ENCODE measurements at places on chromosomes 4 and X.

GRCh38 chr4:8112672-8113071, 45.9 kb downstream of the ABLIM2 start:
- no peak for DNase-seq

DNA sequence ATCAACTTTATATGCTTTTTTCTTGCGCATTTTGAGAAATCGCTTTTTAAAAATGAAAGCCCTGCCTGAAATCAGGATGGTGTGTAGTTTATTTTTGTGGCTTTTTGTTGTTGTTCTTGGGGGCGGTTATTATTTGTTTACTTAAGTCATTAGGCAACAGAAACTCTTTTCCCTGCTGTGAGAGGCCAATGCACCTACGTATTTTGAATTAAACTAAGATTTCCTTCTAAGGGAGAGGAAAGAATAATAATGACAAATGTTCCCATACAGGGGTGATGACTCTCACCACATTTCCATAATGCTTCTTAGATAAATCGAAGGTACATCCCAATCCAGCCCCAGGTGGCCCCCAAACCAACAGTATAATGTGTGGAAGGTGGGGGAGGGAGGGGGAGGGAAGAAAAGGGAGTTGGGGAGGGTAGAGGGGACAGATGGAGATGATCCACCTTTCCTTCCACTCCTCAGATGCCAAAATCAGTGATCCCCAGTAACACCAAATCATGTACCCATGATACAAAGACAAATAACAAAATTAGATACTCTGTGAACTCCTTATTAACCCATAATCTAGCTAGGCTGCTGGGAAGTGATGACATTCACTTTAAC, 39.6 kb downstream of the ZNF827 start:
- no peak for DNase-seq

GRCh38 chr4:31467781-31468180, 747.6 kb downstream of the PCDH7 start:
- peak; percentile 2 for DNase-seq

- DNase-seq, result no peak
Observed at GRCh38 chrX:30951003-30951402, 61.9 kb upstream of the TAB3 start.

DNA sequence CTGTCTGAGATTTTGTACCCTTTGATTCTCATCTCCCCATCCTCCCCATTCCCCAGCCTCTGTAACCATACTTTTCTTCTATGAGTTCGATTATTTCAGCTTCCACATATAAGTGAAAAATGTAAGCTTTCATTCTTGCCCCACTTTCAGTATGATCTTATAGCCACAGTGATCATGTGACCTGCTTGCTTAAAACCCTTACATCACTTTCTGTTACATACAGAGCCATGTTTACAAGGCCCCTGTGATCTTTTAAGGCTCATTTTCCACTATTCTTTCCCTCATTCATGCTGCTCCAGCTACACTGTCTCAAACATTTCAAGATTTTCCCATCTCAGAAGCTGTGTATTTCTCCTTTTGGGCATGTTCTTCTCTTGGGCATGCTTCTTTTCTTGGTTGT, 147.7 kb downstream of the DCK start:
- DNase-seq, result no peak

GRCh38 chr4:115272185-115272584, 158.8 kb upstream of the NDST4 start:
- no peak for DNase-seq

GRCh38 chrX:12901486-12901885, 4.9 kb upstream of the TLR8 start:
- peak; percentile 43 for DNase-seq

DNA sequence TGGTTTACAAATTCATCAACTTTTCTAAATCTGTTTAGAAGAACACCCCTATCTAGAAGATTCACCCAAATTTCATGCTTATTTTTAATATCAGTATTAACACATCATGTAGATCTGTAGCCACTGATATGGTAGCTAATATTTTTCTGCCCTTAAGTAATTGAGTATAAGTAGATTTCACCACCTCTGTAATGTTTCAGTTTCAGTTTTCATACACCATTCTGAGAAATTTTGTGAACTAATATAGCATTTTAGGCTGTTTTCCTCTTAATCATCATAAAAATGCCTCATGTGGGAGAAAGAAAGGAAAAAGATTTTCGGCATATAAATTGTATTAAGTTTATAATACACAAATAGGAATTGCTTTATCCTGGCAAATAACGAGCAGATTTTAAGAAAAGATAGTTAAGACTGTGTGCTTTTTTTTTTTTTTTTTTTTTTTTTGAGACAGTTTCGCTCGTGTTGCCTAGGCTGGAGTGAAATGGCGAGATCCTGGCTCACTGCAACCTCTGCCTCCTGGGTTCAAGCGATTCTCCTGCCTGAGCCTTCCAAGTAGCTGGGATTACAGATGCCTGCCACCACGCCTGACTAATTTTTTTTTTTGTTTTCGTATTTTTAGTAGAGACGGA, 21.4 kb upstream of the RBPJ start:
- no peak for DNase-seq

DNA sequence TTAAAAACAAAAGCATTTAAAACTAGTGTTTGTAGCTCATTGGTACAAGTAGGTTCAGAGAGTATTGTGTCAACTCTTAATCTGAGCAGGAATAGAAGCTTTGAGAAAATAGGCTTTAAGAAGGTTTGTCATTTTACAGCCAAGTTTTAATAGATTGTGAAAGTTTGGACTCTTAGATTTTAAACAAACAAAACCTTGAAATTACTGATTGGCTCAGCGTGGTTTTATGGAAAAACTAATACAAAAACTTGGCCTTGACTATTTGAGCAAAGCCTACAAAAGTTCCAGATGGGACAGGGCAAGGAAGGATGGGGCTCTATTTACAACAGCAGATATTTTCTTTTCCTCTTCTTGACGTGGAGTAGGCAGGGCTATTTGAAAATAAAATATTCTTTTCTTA, 16.5 kb downstream of the ZFX start:
- no peak for DNase-seq

- DNase-seq, result peak; percentile 13
Observed at GRCh38 chr4:17580969-17581368, 4.0 kb downstream of the LAP3 start.

DNA sequence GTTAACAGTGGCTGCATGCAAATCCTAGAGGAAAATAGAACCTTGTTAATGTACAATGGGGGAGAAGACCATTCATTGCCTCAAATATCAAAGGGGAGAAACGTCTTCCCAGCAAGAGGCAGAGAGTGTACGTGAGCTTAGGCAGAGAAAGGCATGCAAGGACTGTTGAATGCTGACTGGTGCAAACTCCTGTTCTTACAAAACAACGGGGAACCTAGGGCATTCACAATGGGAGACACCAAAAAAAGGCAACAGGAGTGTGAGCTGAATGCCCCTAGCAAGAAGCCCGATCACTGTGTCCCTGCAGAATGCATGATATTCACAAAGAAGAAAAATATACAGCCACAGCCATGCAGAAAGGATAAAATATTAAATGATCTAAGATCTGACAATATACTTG, 184.9 kb downstream of the NSUN7 start:
- no peak for DNase-seq

DNA sequence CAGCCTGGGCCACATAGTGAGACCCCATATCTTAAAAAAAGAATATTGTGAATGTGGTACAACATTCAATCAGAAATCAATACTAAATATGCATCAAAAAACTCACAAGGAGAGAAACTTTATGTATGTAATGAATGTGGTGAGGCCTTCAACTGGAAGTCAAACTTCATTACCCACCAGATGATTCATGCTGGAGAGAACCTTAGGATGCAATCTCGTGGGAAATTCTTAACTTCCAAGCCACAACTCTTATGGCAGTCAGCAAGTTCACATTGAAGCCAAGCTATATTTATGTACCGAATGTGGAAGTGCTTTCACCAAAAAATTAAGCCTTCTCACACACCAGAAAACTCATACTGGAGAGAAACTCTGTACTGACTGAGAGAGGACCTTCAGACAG, 84.5 kb upstream of the UXT start:
- peak; percentile 63 for DNase-seq

- peak; percentile 8 for DNase-seq
Observed at GRCh38 chrX:107714206-107714891, 61.2 kb downstream of the TSC22D3 start.

GRCh38 chr4:174709526-174709925, 119.5 kb downstream of the GLRA3 start:
- DNase-seq, result no peak

DNA sequence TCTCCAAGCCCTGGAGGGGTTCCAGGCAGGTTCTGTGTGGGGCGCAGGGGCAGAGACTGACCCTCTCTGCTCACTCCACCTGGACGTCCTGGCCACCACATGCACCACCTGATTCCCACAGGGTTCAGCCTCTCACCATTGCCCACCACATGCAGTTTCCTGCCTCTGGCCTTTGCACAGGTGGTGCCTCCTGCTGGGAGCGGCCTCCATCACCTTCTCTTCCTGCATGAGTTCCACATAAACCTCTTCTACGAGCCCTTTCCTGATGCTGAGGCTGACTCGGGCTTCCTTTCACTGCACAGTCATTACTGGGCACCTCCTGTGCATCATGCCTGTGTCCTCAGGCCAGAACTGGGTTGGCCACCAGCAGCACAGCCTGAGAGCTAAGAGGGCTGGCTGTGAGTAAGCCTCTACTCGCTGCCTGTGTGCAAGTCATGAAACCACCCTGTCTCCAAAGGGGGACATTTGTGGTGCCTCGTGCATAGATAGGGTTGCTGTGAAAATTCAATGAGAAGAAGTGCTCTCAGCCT, 19.9 kb downstream of the MAN2B2 start:
- no peak for DNase-seq

GRCh38 chr4:38734446-38734845, 48.3 kb downstream of the TLR10 start:
- no peak for DNase-seq

- no peak for DNase-seq
Observed at GRCh38 chr4:3223956-3224748, 24.8 kb upstream of the MSANTD1 start.

DNA sequence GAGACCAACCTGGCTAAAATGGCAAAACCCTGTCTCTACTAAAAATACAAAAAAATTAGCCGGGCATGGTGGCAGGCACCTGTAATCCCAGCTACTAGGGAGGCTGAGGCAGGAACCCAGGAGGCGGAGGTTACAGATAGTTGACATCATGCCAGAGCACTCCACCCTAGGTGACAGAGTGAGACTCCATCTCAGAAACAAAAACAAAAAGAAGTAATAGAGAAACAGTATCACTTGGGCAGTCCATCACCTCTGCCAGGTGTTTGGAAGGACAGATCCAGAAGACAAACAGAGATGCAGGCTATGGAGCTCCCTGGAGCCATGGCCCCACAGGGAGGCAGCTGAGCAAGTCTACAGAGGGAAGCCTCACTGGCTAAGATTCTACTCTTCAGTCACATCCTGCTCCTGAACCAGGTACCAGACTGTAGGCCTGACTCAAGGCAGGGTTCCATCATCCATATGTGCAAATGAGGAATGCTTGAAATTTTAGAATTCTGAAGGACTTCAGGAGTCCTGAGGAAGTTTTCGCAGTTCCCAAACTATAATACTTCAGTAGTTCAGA, 81.4 kb upstream of the CPEB2 start:
- DNase-seq, result no peak

GRCh38 chr4:8542776-8543525, 37.2 kb upstream of the GPR78 start:
- DNase-seq, result peak; percentile 74

- no peak for DNase-seq
Observed at GRCh38 chr4:88737307-88737941, 39.8 kb upstream of the NAP1L5 start.

DNA sequence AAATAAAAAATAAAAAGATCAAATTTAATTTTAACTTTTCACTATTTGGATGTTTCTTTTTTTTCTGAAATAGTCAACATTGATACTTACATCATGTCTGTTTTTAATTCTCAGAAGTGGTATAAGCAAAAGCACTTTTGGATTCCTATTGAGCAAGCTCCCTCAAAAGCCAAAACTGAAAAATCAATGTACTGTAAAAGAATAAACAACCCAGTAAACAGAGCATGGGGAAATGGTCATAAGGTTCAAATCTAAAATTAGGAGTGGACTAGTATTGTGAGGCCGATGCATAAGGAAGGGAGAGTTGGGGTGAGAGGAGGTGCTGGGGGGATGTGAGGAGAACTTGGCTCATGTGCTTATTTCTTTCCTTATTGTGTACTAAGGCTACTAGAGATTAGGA, 37.9 kb downstream of the NUDT6 start:
- DNase-seq, result no peak

DNA sequence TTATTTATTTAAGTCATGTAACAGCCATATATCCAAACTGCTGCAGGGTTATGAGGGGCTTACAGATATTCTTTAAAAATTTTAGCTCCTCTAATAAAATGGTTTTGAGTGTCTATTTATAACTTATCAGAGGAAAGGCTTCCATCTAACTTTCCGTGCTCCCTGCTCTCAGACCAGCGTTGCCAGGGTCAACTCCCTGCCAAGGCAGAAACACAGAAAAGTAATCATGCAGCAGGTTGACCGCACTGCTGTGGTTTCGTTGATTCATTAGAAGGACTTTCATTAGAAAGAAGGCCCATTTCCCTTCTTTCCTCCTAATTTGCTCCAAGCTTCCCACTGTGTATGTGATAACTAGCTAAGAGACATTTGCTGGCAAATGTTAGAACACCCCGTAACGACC, 33.9 kb downstream of the BCLAF3 start:
- DNase-seq, result peak; percentile 42

DNA sequence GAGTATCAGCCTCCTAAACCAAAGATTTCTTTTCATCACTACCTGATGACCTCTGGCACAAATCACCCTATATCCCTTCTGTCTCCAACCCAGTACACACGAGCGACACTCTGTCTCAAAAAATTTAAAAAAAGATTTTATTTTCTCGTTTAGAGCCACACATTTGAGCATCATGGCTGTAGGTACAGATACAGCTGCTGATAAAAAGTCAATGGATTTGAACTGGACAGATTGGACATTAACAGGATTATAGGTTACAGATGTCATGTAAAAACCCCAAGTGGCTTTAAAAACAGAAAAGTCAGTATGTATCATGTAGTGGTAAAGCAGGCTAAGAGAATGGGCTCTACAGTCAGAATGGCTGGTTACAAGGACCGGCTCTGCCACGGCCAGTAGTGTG, 171.1 kb downstream of the SCFD2 start:
- DNase-seq, result no peak

DNA sequence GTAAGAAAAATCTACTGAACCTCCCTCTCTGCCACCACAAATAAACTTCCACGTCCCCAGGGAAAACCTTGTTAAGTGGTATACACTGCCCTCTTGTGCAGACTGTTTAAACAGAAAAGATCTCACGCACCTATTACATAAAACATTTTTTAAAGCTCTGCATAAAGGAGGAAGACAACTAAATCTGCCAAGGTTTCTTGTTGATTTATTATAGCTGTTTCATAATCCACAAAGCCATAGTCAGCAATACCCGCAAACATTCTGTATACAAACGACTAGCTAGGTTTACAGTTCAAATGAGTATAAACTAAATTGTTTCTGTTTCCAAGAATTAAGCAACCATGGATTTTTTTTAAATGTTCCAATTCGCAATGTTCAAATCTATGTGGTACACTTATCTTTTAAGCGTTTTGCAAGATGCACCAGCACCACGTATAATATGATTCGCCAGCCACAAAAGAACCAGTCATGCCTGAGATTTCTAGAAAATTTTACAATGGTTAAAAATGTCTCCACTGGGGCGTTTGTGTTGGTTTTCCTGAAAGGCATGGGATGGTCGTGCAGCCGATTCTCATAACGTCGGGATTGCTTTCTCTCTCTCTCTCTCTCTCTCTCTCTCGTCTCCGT, 164.6 kb downstream of the PRKX start:
- DNase-seq, result peak; percentile 89

- DNase-seq, result no peak
Observed at GRCh38 chr4:147482281-147482680, 1.4 kb downstream of the EDNRA start.

- DNase-seq, result peak; percentile 29
Observed at GRCh38 chrX:14050709-14051108, 21.0 kb upstream of the GEMIN8 start.
